ENCODE measurements at places on chromosomes 2 and 18. TPM values are rescaled to one million over a fixed set of nuclear protein-coding genes. Genes with fewer than 3 reads are reported as not detected.

DNA sequence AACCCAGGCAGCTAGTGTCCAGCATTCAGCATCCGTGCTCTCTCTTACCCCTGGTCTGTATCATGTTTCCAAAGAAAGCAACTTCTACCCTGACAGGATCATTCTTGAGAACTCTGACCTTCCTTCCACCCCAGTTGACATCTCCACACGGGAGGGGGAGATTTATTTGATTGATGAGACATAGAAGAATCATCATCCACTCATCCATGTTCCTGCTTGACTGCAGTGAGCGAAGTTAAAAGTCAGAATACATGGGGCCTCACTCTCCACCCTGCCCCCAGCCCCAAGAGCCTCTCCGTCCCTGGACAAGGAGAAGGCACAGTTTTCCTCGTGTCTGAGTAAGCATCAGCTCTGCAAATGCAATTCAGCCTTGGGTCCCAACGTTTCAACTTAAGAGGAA, 356.0 kb upstream of the TNP1 start:
- no peak for DNase-seq

GRCh38 chr2:105761931-105762515, 17.3 kb downstream of the NCK2 start:
- DNase-seq = no peak

DNA sequence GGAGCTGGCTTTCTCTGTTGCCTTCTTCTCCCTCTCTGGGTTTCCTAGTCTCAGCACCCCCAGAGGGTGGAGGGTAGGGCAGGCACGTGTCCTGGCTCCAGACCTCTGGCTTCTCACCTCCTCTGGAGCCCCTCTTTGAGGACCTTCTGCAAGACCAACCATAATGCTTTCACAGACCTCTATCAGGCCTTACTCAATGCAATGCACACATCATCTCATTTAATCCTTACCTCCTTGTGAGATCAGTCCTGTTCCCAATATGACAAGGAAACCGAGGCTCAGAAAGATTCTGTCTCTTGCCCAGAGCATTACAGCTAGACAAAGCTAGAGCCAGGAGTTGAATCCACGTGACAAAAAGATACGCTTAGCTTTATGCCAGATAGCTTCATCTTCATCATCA, 8.2 kb downstream of the ATOH8 start:
- DNase-seq = no peak

DNA sequence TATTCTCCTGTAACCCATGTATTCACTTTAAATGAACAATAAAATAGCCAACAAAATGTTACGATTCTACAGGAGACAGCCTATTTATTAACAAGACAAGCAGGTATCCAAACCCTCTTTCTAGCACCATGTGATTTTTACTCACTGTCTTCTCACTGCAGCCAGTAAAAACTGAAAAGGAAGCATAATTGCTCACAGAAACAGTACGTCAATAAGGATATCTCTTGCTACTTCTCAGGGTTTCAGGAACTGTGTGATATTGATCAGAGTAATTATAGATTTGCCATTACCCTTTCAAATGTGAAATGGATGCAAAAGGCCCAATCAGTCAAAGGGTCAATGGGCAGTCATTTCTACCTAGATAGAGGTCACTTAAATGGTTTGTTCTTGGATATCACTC, 1473.8 kb upstream of the DDX18 start:
- DNase-seq = no peak

DNA sequence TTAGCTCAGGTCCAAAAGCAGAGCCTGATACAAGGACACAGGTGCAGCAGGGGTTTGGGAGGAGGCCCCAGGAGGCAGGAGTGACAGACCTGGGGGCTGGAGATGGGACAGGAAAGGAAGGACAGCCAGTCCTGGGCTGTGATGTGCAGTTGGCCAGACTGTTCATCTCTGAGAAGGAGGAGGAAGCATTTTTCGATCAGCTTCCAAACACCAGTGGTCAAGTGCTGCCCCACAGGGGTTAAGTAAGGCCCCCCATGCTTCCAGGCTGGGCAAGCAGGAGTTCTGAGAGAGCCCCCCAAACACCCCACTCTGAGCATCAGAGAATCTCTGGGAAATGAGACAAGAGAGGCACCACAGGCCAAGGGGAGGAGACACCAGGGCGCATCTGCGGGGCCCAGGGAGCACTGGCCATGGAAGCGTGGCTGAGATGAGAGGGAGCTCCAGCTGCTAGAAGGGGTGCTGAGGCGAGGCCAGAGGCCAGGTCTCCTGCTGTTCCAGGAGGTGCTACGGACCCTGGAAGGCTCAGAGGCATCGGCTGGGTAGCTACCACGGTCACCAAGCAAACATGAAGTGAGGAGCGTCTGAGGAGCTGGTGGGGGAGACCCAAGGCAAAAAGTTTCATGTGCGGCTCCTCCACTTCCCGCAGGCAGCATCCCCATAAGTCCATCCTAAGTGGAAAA, 5.6 kb upstream of the HDAC4 start:
- DNase-seq = no peak

DNA sequence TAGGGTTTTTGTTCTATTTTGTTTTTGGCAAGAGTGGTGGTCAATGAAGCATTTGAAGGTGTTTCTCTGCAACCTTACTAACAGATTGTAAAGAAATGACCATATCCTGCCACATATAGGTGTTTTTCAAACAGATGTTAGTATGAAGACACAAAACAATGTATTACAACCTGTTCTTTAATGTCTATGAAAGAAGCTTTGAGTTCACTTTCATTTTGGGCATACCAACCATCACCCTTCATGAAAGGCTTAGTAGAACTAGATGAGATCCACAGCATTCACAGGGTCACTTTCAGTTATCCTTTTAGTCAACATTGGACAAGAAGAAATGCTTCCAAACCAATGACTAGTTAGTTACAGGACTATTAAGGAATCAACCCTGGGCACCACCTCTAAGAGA, 95.1 kb downstream of the EHBP1 start:
- no peak for DNase-seq

- DNase-seq = no peak
These were observed 209.8 kb upstream of the HDAC4 start for GRCh38 chr2:239610457-239611221.

DNA sequence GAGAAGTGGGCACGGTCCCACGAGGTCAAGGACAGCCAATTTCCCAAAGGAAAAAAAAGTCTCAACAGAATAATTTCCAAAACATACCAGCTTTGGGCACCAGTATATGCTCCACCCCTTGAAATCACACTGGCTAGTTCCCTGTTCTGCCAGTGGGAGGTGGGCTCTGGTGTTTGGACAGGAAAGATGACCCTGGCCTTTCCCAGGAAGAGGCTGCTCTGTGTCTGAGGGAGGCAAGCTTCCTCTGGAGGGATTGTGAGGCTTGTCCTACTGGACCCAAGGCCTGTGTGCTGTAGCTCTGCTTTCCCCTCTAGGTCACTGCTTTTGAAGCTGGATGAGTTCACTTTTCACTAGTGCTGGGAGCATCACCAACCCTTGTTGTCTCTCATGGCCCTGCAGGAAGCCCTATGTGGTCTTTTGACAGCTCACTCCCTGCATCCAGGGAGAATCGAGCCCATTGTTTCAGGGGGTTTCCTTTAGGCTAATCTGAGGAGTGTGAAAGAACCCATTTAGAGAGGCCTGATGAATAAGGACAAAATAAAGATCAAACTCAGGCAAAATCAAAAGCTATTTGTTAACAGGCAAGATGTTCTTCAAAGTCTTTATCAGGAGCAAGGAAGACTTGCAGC, 36.3 kb downstream of the CXCR4 start:
- no peak for DNase-seq

DNA sequence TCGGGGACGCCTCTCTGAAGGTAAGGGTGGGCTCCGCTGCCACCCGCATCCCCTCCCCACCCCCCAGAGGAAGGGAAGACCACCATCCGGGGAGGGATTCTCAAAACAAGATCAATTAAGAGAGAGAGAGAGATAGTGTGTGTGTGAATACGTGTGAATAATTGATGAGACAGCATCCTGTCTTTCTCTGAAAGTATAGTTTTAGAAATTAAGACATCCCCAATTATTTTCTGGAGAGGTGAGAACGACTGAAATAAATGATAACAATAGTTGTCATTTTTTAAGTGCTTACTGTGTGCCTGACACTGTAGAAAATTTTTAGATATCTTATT, 751 bp downstream of the IL18R1 start:
- DNase-seq = no peak

- DNase-seq = no peak
These were observed 39.2 kb upstream of the BIN1 start for GRCh38 chr2:127146071-127146725.

DNA sequence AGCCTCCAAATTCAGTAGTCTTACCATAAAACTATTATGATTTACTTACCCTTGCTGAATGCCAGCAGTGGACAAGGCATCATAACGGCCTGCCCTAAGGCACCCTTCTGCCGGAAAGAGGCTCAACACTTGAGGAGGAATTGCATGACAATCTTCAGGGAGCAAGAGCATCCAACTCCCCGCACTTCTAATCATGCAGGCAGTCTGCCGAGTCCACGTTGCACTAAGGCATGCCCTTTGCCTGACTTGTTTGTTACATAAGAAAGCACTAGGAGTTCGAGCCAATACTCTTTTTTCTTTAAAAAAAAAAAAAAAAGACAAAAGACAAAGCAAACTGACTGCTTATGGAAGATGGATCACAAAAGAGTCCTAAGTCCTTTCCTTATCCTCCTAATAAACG, 17.9 kb upstream of the SPTBN1 start:
- DNase-seq = no peak

- no peak for DNase-seq
These were observed 373.6 kb upstream of the TRIB2 start for GRCh38 chr2:12343141-12343540.

MOCOS gene
- 0.37 TPM for polyA plus RNA-seq

DUSP19 gene
- 1.5 TPM for polyA plus RNA-seq

SLC1A4 gene
- polyA plus RNA-seq = 19.5 TPM

PID1 gene
- 2.1 TPM for polyA plus RNA-seq

DTNB gene
- 4.2 TPM for polyA plus RNA-seq

ERFE gene
- 0.36 TPM for polyA plus RNA-seq

CKAP2L gene
- polyA plus RNA-seq = 0.06 TPM

UGT1A9 gene
- not detected for polyA plus RNA-seq

Measured in heart left ventricle (tissue), 16 donors.